ENCODE measurements at places on chromosomes 11 and 22.
A peak's percentile ranks its signal among the peaks of the same experiment; 100 is the strongest.

- no peak for DNase-seq
These were observed 337.0 kb upstream of the MTNR1B start for GRCh38 chr11:92632495-92632894.

- DNase-seq = peak; percentile 9
These were observed 15.0 kb upstream of the FGF3 start for GRCh38 chr11:69834251-69834650.

DNA sequence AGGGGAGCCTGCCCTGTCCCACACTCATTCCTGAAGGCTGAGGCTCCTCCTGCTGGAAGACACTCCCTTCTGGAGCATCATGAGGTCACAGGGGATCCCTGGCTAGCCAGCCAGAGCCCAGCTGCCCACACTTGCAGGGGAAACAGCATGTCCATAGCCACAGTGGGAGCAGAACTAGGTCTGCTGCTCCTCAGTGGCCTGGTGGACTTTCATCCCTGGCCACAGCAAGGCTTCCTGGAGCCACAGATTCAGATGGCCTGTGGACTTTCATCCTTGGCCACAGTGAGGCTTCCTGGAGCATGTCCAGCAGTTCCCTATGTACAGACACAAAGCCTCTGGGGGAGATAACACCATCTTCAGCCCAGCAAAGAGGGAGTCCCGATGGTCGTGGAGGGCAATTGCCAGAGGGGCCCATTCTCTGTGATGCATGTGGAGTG lies 5.9 kb upstream of the APOL6 start:
- DNase-seq = no peak

DNA sequence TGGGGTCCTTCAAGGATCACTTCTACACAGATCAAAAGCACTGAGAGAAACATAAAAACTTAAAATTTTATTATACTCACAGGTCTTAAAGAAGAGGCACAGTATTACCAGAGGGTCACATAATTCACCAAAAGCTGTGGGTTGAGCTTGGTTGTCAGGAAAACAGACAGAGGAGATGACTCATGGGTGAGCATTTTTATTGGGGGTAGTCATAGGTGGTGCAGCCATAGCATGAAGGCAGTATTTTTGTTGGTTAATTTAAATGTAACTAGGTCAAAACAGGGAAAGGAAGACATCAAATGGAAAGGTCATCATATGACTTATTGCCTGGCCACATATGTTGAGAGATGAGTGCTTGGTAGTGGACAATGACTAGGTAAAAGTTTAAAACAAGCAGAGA lies 24.2 kb downstream of the OR5B17 start:
- DNase-seq = no peak

DNA sequence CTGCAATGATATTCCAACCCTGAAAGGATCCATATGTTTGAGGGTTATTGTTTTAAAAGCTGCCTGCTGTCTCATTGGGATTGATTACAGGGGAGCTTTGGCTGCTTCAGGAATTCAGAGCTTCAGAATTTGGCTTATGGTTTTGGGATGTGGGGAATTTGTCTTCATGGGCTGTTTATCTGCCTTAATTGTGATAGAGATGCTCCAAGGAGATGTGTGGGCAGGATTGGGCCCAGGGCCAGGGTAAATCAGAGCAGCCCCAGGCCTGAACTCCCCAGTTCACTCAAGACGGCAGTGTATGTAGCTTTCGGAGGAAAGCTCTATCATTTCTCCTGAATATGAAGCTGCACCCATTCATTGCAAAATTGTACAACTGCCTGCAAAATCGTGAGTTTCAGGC lies 88.5 kb downstream of the ALX4 start:
- no peak for DNase-seq

GRCh38 chr11:62721994-62722393 lies 5.3 kb downstream of the HNRNPUL2 start:
- peak; percentile 29 for DNase-seq

DNA sequence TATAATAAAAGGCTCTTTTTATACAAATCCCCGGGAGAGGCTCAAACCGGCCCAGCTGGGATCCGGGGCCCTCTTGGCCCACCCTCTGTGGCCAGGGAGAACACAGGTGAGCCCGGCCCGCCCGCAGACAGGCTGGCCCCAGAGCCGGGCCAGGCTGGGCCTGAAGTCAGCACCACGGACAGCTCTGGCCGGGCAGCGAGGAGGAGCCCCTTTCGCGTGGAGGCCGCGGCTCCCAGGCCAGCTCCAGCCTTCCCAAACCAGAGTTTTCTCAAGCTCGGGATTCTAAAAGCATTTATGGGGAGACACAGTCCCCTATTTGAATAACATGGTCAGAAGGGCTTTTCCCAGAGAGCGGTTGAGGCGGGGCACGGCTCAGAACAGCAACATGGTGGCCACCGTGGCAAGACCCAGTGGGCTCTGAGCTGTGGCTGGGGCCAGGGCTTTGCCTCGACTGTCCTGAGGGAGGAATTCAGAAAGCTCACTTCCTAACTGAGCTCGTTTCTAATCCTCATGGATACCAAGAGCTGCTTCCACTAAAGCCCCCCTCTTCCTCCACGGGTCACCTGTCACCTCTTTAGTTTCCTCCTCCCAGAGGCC lies 115.4 kb downstream of the BRD1 start:
- DNase-seq = peak; percentile 54

GRCh38 chr22:19723983-19724827 lies 866 bp downstream of the GP1BB start:
- DNase-seq = peak; percentile 89

GRCh38 chr11:123704341-123704740 lies 37.1 kb downstream of the ZNF202 start:
- DNase-seq = no peak
